Foreskin fibroblast (primary cell): ENCODE measurements at places on chromosomes 3 and 15.

DNA sequence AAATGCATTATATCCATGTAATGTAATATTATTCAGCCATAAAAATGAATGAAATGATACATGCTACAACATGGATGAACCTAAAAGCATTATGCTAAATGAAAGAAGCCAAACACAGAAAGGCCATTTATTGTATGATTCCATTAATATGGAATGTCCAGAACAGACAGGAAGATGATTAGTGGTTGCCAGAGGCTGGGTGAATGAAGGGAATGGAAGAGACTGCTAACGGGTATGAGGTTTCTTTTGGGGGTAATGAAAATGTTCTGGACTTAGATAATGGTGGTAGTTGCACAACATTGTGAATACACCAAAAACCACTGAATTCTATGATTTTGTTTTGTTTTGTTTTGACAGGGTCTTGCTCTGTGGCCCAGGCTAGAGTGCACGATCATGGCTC is 61.6 kb upstream of the MAP4 start:
- DNase-seq: peak; percentile 63

GRCh38 chr3:65126527-65127410 is 439.0 kb upstream of the ADAMTS9 start:
- DNase-seq: peak; percentile 90

GRCh38 chr3:187085933-187086332 is 53.4 kb downstream of the RPL39L start:
- no peak for DNase-seq

- no peak for DNase-seq
These were observed 414.7 kb upstream of the NAALADL2 start for GRCh38 chr3:174444391-174444790.

DNA sequence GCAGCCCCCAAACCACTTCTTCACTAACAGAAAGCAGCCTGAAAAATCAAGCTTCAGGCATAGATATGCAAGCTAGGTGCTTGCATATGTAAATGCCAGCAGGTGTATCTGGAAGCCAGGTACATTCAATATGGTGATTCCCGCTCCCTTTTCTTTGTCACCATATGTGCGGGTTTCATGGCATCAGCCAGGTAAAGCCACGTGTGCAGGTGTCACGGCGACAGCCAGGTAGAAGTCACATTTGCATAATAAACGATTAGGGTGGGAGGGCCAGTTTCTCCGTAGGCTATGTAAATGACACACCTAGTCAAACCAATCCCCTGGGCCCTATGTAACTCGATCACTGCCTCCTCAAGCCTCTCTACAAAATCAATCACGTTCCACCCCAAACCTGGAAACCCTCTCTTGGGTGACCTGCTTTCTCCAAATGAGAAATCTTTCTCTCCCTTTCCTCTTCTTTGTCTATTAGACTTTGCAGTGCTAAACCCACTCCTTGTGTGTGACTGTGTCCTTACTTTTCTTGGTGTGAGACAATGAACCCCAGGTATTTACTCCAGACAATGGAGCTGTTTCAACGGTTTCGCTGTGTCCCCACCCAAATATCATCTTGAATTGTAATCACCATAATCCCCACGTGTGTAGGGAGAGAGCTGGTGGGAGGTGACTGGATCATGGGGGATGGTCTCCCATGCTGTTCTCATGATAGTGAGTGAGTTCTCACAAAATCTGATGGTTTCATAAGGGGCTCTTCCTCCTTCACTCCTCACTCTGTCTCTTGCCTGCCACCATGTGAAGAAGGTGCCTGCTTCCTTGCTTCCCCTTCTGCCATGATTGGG is 44.6 kb downstream of the ONECUT1 start:
- DNase-seq: no peak

DNA sequence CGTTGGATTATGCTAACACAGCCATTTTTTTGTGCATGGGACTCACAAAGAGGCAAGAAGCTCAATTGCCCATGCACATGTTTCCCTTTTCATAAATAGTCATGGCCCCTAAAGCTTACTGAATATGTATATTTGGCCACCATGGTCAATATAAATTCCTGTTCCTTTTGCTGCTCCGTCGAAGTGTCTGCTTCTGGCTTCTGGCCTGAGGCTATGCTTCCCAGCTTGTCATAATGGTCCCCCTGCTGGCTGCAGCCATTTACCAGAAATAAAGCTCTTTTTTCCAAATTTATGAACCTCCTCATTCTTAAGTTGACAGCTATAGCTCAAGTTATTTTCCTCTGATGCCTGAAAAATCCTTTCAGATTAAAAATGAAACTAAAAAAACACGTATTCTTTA is 602.1 kb downstream of the VGLL3 start:
- no peak for DNase-seq

DNA sequence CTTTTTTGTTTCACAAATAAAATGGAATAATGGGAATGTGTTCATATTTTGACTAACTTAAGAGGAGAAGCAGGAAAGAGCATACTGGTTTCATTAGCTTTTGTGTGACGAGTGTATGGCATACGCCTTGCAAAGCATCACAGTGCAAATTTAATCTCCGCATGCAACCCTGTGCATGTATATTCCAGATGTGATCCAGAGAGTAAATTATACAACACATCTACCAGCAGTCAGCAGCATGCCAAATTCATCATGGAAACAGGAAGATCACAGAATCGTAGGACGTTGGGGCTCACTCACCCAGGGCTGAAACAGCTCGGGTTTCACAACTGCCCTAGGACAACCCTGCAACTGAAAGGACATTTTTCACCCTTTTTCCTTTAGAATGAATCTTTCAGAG is 53.4 kb downstream of the ADAMTS9 start:
- peak; percentile 46 for DNase-seq

- DNase-seq: no peak
These were observed 16.8 kb downstream of the PLA2G4B start for GRCh38 chr15:41855261-41855961.

- no peak for DNase-seq
These were observed 117.5 kb upstream of the NR2F2 start for GRCh38 chr15:96213045-96213444.

DNA sequence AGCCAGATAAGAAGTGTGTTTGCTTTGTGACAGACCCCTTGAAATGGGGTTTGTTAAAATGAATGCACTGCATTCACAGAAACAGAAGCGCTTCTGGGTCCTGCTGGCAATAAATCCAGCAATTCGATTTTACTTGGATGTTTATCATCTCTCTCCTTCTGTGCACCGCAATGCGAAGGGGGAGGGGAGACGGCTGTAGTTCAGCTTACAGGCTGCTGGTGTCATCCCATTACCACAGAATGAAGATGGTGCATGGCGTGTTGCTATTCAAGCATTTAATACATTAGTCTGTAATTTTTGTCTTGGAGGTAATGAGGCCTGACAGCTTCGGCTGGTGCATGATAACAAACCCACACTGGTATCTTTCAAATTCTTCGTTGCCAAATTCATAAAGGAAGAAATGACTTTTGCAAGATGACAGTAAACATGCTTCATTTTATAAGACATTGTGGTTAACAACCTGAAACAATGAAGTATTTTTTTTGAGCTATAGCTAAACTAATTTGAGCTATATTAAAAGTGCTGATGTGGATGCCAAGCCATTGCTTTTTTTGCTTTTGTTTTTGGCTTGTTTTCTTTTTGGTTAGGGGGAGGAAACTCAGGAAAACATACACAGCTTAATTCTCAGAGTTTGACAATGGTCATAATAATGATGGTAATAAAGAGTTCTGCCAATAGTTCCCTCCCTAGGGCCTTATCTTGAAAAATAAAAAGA is 418.3 kb downstream of the OTOL1 start:
- peak; percentile 78 for DNase-seq

DNA sequence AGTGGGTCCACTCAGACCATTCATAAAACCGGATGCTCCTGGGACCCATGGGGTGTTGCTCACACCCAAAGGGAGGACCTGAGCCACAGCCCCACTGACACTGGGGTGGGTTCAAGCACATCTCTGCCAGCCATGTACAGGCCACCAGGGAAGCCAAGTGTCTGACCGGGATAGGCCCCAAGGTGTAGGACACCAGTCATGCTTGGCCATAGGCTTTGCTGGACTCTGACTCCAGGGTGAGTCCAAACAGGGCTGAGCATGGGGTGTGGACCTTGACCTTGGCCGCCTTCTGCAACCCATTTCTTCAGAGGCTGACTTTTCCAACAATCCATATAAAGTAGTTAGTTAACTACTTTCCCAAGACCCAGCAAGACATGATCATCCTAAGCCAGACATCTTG is 31.4 kb upstream of the DUSP7 start:
- no peak for DNase-seq

GRCh38 chr3:34396288-34396687 is 597.9 kb downstream of the PDCD6IP start:
- no peak for DNase-seq

DNA sequence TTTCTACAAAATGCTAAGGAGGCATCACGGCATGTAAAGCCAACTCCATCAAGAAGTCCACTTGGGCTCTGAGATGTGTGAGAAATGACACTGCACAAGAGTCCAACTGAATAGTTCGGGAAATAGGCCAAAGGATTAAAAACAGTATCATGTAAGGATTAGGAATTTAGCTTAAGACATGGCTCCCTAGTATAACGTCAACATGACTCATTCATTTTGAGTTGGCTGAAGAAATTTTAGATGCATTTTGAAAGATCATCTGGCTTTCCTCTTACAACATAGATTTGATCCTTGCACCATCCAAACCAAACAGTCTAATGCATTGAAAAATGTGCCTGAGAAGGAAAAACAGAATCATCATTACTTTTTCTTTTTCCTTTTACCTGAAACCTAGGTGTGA is 109.3 kb upstream of the MME start:
- peak; percentile 93 for DNase-seq

DNA sequence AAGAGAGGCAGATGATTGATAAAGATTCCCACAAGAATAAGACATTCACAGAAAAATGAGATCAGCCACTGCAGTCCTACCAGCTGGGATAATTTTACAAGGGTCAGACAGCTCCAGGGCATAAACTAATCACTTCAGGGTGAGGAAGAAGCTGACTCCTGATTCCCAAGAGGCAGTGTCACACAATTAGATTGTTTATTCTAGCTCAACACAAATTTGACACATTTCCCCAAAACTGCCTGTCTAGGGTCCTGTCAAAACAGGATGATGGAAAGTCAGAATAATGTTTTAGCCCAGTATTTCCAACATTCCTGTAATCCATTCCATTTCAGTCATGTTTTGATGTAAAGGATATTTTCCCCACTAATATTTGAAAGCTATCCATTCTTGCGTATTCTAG is 110.8 kb downstream of the TNIK start:
- DNase-seq: peak; percentile 47

DNA sequence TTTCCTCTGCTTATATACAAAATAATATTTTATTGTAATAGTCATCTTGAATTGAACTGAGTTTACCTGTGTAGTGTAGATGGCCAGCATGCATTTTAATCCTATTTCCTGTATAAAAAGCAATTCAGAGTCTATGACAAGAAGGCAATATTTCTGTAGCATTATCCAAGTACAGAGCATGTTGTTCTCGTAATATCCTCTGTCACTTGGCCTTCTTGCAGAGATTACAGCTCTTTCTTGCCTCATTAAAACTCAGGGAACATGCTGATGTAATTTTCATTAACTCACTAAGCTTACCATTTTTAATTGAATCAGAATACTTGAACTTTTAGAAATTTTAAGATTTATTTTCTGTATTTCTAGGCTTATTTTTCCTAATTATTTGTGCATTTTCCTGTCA is 203.3 kb upstream of the AGTR1 start:
- no peak for DNase-seq

- no peak for DNase-seq
These were observed 114.6 kb upstream of the C15orf61 start for GRCh38 chr15:67406257-67406861.

GRCh38 chr15:85171736-85172135 is 190.1 kb downstream of the PDE8A start:
- no peak for DNase-seq
